ENCODE measurements at places on chromosomes 3 and 15. TPM values are rescaled to one million over a fixed set of nuclear protein-coding genes. Genes with fewer than 3 reads are reported as not detected.
A peak's percentile ranks its signal among the peaks of the same experiment; 100 is the strongest.

NEK10 gene
- total RNA-seq: 0.66 TPM

C2CD4B gene
- total RNA-seq: 0.22 TPM

GRCh38 chr15:31498329-31498728, 171.7 kb downstream of the KLF13 start:
- no peaks in the 10 kb centered on the region for H3K36me3 ChIP-seq
- no peak overlapping the region for H3K27ac ChIP-seq
- no peaks in the 10 kb centered on the region for H3K4me1 ChIP-seq
- H3K4me3 ChIP-seq: no peak overlapping the region
- DNase-seq: peak; percentile 15

DNA sequence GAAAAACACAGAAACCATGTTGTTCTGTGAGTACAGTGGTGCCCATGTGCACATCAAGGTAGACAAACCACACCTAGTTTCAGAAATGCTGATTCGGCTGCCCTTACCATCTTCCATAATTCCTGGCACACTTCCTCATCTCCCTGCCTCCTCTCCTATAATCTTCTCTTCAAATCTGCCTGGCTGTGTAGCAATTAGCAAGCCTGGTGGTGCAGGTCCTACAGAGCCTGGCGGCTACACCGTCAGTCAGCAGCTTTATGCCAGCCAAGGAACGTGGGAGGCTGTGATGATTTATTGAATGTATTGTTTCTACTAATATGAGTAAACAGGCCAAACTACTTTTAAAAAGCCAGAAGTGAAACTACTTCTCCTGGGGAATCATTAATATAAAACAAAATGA, 106.8 kb downstream of the SEMA6D start:
- DNase-seq: no peak
- no peak overlapping the region for H3K4me3 ChIP-seq
- H3K27ac ChIP-seq: no peak overlapping the region
- no peaks in the 10 kb centered on the region for H3K4me1 ChIP-seq

- no peaks in the 10 kb centered on the region for H3K27me3 ChIP-seq
- DNase-seq: peak; percentile 47
- H3K4me3 ChIP-seq: peak overlapping the region; percentile 71
- H3K27ac ChIP-seq: no peak overlapping the region
Measured at GRCh38 chr15:40906991-40907802, 12.9 kb downstream of the VPS18 start.

GRCh38 chr15:80404761-80405553, 775 bp downstream of the ARNT2 start:
- H3K27me3 ChIP-seq: peaks cover 4% of the 10 kb centered on the region
- no peaks in the 10 kb centered on the region for H3K4me1 ChIP-seq
- peak overlapping the region; percentile 90 for H3K4me3 ChIP-seq
- H3K36me3 ChIP-seq: no peaks in the 10 kb centered on the region

GRCh38 chr3:128395500-128396162, 71.1 kb downstream of the DNAJB8 start:
- H3K4me1 ChIP-seq: no peaks in the 10 kb centered on the region
- no peak overlapping the region for H3K4me3 ChIP-seq
- H3K27ac ChIP-seq: no peak overlapping the region
- DNase-seq: no peak
- H3K27me3 ChIP-seq: no peaks in the 10 kb centered on the region

GRCh38 chr3:112002096-112002971, 3.6 kb downstream of the TAGLN3 start:
- DNase-seq: no peak
- H3K36me3 ChIP-seq: peaks cover 12% of the 10 kb centered on the region
- H3K4me1 ChIP-seq: 0 out of 2 replicates have a peak, but pooled peaks cover 7% of the 10 kb centered on the region
- no peaks in the 10 kb centered on the region for H3K27me3 ChIP-seq
- no peak overlapping the region for H3K4me3 ChIP-seq

- H3K27me3 ChIP-seq: no peaks in the 10 kb centered on the region
- no peak overlapping the region for H3K4me3 ChIP-seq
- no peaks in the 10 kb centered on the region for H3K4me1 ChIP-seq
- H3K27ac ChIP-seq: no peak overlapping the region
- no peak for DNase-seq
Measured at GRCh38 chr3:118910332-118910731, 124.3 kb downstream of the IGSF11 start.

- H3K4me1 ChIP-seq: no peaks in the 10 kb centered on the region
- H3K36me3 ChIP-seq: no peaks in the 10 kb centered on the region
- no peaks in the 10 kb centered on the region for H3K27me3 ChIP-seq
- DNase-seq: peak; percentile 74
- peak overlapping the region; percentile 90 for H3K4me3 ChIP-seq
- no peak overlapping the region for H3K27ac ChIP-seq
Measured at GRCh38 chr15:84079885-84080777, 155.4 kb upstream of the GOLGA6L4 start.

Measured in H9 (cell line).